ENCODE measurements at places on chromosomes 5 and 9. TPM values are rescaled to one million over a fixed set of nuclear protein-coding genes. Genes with fewer than 3 reads are reported as not detected.

UAP1L1 gene
- 12.8 TPM for total RNA-seq

PPP2R2B gene
- 1.2 TPM for total RNA-seq

DRD1 gene
- not detected for total RNA-seq

SLC22A4 gene
- 2.7 TPM for total RNA-seq

CARTPT gene
- total RNA-seq, result not detected

Data from mucosa of descending colon (tissue), 3 donors.